ENCODE measurements at places on chromosomes 5 and 9.

DNA sequence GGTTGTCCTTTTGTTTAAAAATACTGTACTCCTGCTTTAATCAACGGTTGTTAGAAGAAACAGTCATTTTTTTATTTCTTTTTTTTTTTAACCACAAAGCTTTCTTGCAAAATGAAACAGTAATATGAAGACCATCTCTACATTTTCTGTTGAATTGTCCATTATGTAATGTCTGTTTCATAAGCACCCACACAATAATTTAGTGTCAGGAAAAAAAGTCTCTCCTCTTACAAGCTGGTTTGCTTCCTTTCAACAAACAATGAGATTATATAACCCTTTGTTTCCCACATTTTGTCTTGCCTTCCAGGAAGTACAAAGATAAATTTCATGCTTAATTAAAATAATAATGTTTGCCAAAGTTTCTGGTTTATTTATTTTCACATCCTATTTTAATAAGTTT is 16.7 kb downstream of the CTNNAL1 start:
- H3K4me3 ChIP-seq, result no peak overlapping the region
- H3K36me3 ChIP-seq, result no peaks in the 10 kb centered on the region
- H3K27me3 ChIP-seq, result no peaks in the 10 kb centered on the region
- H3K27ac ChIP-seq, result no peak overlapping the region

GRCh38 chr9:36093384-36093783 is 43.1 kb upstream of the GLIPR2 start:
- H3K4me3 ChIP-seq, result no peak overlapping the region
- H3K27me3 ChIP-seq, result no peaks in the 10 kb centered on the region
- no peaks in the 10 kb centered on the region for H3K36me3 ChIP-seq
- H3K4me1 ChIP-seq, result peaks cover 16% of the 10 kb centered on the region
- no peak for DNase-seq
- H3K27ac ChIP-seq, result peak overlapping the region; percentile 85

DNA sequence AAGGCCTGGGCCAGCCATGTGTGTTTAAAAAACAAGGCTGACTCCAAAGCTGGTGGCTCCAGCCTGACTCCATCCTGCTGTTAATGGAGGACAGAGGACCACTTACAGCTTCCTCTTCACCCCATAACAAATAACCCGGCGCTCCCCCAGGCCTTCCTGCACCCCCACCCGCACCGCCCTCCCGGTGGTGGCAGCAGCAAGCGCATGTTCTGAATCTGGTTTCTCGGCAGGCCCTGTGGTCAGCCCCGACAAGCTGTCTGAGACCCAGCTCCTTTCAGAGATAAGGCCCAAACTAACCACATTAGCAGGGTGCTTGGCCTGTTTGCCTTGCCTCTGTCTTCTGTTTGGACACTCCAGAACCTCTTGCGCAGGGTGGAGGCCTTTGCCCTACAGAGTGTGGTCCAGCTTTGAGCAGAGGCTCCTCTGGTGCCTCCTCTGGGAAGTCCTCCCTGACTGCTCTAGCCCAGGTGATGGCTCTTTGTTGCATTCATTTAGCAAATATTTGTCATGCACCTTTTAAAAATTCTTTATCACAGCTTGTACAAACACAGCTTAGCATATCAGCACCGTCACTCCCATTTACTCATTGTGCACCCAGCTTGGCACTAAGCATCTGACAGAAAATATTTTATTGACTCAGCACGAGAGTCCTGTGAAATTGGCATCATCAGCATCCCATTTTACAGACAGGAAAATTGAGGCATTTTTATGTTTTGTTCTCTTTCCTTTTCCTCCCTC is 78.4 kb downstream of the NDFIP1 start:
- no peak for DNase-seq
- H3K27ac ChIP-seq, result no peak overlapping the region
- H3K4me3 ChIP-seq, result no peak overlapping the region
- peaks cover 1% of the 10 kb centered on the region for H3K4me1 ChIP-seq
- no peaks in the 10 kb centered on the region for H3K36me3 ChIP-seq

GRCh38 chr5:127025467-127025866 is 4.9 kb downstream of the MARCHF3 start:
- DNase-seq, result no peak
- H3K27ac ChIP-seq, result no peak overlapping the region
- no peaks in the 10 kb centered on the region for H3K27me3 ChIP-seq
- peaks cover 62% of the 10 kb centered on the region for H3K4me1 ChIP-seq

DNA sequence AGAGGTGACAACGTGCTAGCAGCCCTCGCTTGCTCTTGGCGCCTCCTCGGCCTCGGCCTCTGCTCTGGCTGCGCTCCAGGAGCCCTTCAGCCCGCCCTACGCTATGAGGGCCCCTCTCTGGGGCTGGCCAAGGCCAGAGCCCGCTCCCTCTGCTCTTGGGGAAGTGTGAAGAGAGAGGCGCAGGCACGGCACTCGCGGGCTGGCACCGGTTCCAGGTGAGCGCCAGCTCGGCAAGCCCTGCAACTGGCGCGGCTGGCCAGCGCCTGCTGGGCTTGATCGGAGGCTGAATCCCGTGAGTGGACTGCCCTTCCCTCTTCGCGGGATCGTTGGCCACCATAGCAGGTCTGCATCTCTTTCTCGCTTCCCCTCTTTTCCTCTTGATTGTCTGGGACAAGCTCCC is 298.0 kb upstream of the PTPRD start:
- DNase-seq, result no peak
- no peaks in the 10 kb centered on the region for H3K4me1 ChIP-seq
- no peaks in the 10 kb centered on the region for H3K36me3 ChIP-seq

- peak overlapping the region; percentile 84 for H3K27ac ChIP-seq
- no peak for DNase-seq
- peak overlapping the region; percentile 83 for H3K4me3 ChIP-seq
- no peaks in the 10 kb centered on the region for H3K27me3 ChIP-seq
Measured at GRCh38 chr5:124725040-124725434, 21.4 kb downstream of the ZNF608 start.

DNA sequence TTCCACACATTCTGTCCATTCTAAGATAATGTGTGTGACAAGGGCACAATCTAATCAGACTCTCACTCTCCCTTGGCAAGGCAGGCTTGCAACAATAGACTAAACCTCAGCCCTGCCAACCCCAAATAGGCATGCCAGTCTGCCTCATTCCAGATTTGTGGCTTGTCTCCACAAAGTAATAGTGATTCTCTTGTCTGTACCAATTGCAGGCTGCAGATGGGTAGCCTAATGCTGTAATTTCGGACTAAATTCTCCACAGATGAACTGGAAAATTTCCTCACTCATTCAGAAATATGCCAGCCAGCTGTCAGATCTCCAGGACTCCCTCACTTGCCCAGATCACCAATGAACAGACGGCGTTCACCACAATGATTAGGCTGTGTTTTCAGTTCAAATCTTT is 413.6 kb downstream of the ELAVL2 start:
- H3K4me1 ChIP-seq, result no peaks in the 10 kb centered on the region
- H3K4me3 ChIP-seq, result no peak overlapping the region
- no peaks in the 10 kb centered on the region for H3K36me3 ChIP-seq
- no peak for DNase-seq
- H3K27ac ChIP-seq, result no peak overlapping the region
- H3K27me3 ChIP-seq, result no peaks in the 10 kb centered on the region

DNA sequence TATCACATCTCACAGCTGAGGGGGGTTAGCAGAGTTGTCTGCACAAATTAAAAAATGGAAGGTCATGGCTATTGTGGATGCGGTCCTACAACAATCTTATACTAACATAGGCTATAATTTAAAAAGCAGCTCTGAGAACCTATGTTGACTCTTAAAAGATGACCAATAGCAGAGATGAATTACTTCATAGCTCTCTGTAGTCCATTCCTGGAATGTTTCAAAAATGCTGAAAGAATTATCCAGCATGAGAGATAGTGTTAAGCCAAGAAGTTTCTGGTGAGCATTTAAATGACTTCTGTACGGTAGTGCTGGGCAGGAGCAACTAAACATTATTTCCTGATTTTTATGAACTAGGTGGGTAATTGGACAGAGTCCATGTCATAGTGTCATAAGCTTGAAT is 218.2 kb upstream of the NUDT12 start:
- no peaks in the 10 kb centered on the region for H3K4me1 ChIP-seq
- no peak overlapping the region for H3K27ac ChIP-seq
- no peak overlapping the region for H3K4me3 ChIP-seq
- H3K36me3 ChIP-seq, result no peaks in the 10 kb centered on the region

DNA sequence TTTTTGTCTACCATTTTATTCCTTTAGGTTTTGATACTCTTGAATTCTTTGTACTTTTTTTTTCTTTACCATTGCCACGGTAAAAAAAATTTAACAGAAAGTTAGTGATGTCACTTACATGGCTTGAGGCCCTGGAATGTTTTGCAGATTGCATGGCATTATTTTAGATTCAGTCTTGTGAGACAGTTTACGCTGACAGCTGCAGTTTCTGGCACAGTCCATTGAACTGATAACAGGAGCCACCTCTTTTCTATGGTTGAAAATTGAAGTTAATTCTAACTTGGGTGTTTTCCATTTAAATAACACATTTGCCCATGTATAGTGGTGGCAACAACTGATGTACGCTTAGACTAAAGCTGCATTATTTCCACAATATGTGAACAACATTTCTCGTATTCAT is 1028.5 kb downstream of the CDH18 start:
- H3K27ac ChIP-seq, result no peak overlapping the region
- DNase-seq, result no peak
- H3K4me3 ChIP-seq, result no peak overlapping the region
- H3K4me1 ChIP-seq, result no peaks in the 10 kb centered on the region

- H3K4me3 ChIP-seq, result no peak overlapping the region
- no peaks in the 10 kb centered on the region for H3K36me3 ChIP-seq
- no peak overlapping the region for H3K27ac ChIP-seq
- H3K4me1 ChIP-seq, result no peaks in the 10 kb centered on the region
- H3K27me3 ChIP-seq, result no peaks in the 10 kb centered on the region
Measured at GRCh38 chr5:52177193-52177592, 610.5 kb upstream of the ITGA1 start.

GRCh38 chr5:92694067-92694466 is 887.0 kb downstream of the NR2F1-AS1 start:
- H3K27ac ChIP-seq, result no peak overlapping the region
- no peaks in the 10 kb centered on the region for H3K36me3 ChIP-seq
- no peaks in the 10 kb centered on the region for H3K4me1 ChIP-seq

DNA sequence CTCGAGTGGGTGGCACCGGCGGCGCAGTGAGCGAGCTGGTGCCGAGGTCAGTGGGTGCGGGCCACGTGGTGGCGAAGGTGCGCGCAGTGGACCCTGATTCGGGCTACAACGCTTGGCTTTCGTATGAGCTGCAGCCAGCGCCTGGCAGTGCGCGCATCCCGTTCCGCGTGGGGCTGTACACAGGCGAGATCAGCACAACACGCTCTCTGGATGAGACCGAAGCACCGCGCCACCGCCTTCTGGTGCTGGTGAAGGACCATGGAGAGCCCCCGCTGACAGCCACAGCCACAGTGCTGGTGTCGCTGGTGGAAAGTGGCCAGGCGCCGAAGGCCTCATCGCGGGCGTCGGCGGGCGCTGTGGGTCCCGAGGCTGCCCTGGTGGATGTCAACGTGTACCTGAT is 2.1 kb downstream of the PCDHA5 start:
- no peak overlapping the region for H3K4me3 ChIP-seq
- H3K4me1 ChIP-seq, result no peaks in the 10 kb centered on the region
- no peak for DNase-seq
- peaks cover 9% of the 10 kb centered on the region for H3K27me3 ChIP-seq
- no peak overlapping the region for H3K27ac ChIP-seq
- peaks cover 2% of the 10 kb centered on the region for H3K36me3 ChIP-seq

DNA sequence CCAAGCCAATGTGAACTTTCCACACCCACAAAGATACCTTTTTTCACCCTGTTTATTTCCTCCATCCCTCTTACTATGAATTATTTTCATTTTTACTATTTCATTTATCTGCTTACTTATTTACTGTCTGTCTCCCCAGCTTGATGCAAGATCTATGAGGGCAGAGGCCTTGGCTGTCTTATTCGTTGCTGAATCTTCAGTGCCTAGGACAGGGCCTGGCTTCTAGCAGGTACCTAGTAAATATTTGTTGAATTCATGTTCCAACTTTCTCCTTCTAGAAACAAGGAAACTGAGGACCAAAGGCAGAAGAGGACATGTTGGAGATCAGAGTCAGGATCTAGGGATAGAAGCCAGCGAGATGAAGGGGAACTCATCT is 543 bp upstream of the DNM1 start:
- peaks cover 7% of the 10 kb centered on the region for H3K4me1 ChIP-seq
- H3K36me3 ChIP-seq, result no peaks in the 10 kb centered on the region
- DNase-seq, result no peak
- H3K27me3 ChIP-seq, result peaks cover 18% of the 10 kb centered on the region
- H3K4me3 ChIP-seq, result peak overlapping the region; percentile 85

GRCh38 chr5:54453046-54453445 is 2.5 kb upstream of the HSPB3 start:
- H3K27me3 ChIP-seq, result peaks cover 15% of the 10 kb centered on the region
- no peak for DNase-seq
- H3K36me3 ChIP-seq, result no peaks in the 10 kb centered on the region
- no peak overlapping the region for H3K27ac ChIP-seq

- no peaks in the 10 kb centered on the region for H3K4me1 ChIP-seq
- no peak for DNase-seq
- no peak overlapping the region for H3K27ac ChIP-seq
- H3K36me3 ChIP-seq, result no peaks in the 10 kb centered on the region
- H3K4me3 ChIP-seq, result no peak overlapping the region
- no peaks in the 10 kb centered on the region for H3K27me3 ChIP-seq
Measured at GRCh38 chr9:16039218-16039987, 486.6 kb downstream of the CCDC171 start.

- no peak overlapping the region for H3K27ac ChIP-seq
- H3K4me1 ChIP-seq, result peaks cover 34% of the 10 kb centered on the region
- H3K27me3 ChIP-seq, result no peaks in the 10 kb centered on the region
- no peak for DNase-seq
Measured at GRCh38 chr5:173789031-173789920, 98.9 kb upstream of the CPEB4 start.

DNA sequence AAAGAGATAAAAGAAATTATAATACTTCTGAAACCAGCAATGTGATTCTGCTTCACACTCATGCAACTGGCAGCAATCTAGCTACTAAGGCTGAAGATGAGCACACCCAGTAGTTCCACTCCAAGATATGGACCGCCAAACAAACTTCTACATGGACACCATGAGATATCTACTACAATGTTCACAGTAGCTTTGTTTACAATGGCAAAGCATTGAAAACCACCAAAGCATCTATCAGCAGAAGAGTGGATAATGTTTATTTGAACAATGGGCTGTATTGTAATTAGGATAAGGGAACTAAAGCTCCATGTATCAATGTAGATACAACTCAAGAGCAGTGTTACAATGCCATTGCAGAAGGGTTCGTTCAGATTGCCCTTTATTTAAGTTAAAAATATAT is 91.2 kb upstream of the ERBIN start:
- no peak overlapping the region for H3K27ac ChIP-seq
- no peaks in the 10 kb centered on the region for H3K36me3 ChIP-seq
- no peaks in the 10 kb centered on the region for H3K4me1 ChIP-seq
- DNase-seq, result no peak

- H3K4me3 ChIP-seq, result no peak overlapping the region
- peaks cover 50% of the 10 kb centered on the region for H3K36me3 ChIP-seq
Measured at GRCh38 chr5:96977228-96977627, 41.3 kb downstream of the LNPEP start.

GRCh38 chr5:104363567-104363966 is 801.0 kb upstream of the NUDT12 start:
- no peaks in the 10 kb centered on the region for H3K27me3 ChIP-seq
- H3K4me1 ChIP-seq, result no peaks in the 10 kb centered on the region
- no peak overlapping the region for H3K27ac ChIP-seq
- no peak for DNase-seq

- peaks cover 6% of the 10 kb centered on the region for H3K4me1 ChIP-seq
- no peak for DNase-seq
- peaks cover 6% of the 10 kb centered on the region for H3K27me3 ChIP-seq
- no peak overlapping the region for H3K4me3 ChIP-seq
- no peaks in the 10 kb centered on the region for H3K36me3 ChIP-seq
Measured at GRCh38 chr9:95808011-95808410, 67.5 kb upstream of the ERCC6L2 start.

- peak; percentile 33 for DNase-seq
- H3K4me1 ChIP-seq, result peaks cover 49% of the 10 kb centered on the region
- H3K27me3 ChIP-seq, result no peaks in the 10 kb centered on the region
Measured at GRCh38 chr9:136409557-136410455, 608 bp downstream of the ENTR1 start.

All from activated B cell treated with CpG ODN at 0.5 μM for 24 hours (primary cell).